ENCODE measurements at places on chromosomes 1 and 21. TPM values are rescaled to one million over a fixed set of nuclear protein-coding genes. Genes with fewer than 3 reads are reported as not detected.

OLIG2 gene
- polyA plus RNA-seq = not detected

RCC2 gene
- 78.4 TPM for polyA plus RNA-seq

KCNAB2 gene
- 1.8 TPM for polyA plus RNA-seq

IVL gene
- 1.5 TPM for polyA plus RNA-seq

HES2 gene
- 33.7 TPM for polyA plus RNA-seq

DNA sequence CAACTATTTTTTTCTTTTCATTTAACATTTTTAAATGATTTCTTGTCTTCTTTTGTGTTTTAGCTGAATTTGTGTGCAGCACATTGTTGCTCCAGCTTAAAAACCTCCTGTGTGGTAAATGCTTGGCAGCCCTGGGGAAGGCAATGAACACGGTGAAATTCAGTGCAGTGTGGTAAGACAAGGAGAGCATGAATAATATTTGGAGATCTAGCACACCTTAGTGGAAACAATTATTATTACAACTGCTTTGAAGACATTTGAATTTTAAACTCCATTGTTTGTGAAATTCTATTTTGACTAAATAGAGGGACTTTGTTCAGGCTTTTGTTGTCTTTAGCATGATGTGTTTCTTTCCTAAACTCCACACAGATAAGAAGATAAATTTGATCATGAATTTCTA is 242.6 kb upstream of the CXADR start:
- DNase-seq = peak; percentile 4

- DNase-seq = no peak
Observed at GRCh38 chr1:203034422-203035110, 8.3 kb downstream of the PPFIA4 start.

DNA sequence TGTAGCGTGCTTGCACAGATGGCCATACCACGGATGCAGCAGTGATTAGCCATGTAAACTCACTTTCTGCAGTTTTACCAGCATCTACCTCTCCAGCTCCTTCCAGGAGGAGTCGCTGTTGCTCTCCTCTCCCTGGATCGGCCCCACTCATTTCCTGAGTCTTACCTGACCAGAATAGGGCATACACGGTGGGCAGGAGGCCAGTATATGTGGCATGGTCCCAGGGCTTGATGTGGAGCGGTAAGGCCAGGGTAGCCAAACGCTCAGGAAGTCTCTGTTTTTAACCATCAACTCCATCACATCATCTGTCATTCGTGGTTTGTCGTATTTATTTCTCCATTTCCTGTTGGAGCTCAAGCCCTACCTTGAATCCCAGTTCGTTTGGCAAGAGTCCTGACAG is 163.4 kb upstream of the USP24 start:
- no peak for DNase-seq

DNA sequence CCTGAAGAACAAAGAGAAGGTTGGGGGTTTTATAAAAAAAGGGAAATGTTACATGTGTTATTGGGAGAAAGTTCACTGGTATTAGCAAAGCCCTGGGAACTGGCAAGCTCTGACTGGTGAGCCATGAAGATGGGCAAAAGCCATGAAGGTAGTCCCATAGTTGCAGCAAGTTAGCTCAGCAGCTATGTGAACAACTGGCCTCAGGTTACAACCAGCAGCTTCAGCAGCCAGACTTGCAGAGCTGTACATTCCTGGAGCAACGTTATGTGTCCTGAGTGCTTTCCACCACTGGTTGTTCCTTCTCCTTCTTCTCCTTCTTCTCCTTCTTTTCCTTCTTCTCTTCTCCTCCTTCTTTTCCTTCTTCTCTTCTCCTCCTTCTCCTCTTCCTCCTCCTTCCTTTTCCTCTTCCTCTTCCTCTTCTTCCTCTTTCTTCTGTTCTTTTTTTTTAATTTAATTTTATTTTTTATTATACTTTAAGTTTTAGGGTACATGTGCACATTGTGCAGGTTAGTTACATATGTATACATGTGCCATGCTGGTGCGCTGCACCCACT is 56.1 kb upstream of the TLR5 start:
- peak; percentile 66 for DNase-seq

GRCh38 chr1:55943721-55944435 is 635.5 kb downstream of the PLPP3 start:
- DNase-seq = no peak

DNA sequence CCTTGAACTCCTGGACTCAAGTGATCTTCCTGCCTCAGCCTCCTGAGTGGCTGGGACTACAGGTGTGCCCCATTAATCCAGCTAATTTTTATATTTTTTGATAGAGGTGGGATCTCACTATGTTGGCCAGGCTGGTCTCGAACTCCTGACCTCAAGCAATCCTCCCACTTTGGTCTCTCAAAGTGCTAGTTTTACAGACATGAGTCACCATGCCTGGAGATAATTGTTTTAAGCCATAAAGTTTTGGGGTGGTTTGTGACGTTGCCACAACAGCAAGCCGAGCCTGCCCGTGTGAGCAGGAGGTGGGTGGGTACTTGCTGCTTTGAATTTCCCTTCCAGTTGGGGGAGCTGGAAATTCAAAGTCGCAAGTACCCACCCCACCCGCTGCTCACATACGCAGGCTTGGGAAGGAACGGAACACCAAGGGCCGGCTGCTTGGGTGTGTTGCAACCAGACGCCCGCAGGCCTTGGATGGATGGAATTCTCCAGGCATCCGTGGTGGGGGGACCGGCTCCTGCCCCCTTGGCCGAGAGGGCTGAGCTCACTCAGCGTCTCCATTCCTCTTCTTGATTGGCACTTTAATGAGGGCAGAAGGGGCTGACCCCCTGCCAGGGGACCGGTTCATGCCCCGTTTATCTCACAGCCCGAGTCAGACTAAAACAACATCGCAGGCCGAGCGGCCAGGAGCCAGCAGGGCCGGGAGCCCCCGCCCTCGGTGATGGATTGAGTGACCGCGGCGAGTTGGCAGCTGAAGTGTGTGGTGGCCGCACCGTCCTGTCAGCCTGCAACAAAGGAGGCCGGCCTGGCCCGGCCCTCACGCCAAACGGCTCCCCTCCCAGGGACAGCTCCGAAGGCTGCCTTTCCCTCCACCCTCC is 78.1 kb downstream of the DHRS3 start:
- DNase-seq = peak; percentile 20

DNA sequence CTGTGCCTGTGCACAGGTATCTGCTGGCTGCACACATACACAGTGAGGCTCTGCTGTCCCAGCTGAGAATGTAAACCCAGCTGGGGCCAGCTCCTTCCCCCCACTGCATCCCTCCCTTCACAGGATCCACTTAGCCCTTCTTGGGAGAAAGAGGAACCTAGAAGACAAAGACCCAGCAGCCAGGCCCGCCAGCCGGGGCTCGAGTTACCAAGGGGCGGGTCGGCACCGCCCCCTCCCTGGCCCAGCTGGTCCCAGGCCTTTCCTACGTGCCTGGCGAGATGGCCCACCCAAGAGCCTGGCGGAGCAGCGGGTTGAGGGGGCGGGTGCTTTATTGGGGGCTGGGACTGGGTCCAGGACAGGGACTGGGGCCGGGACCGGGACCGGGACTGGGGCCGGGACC is 2.1 kb downstream of the SH3BGRL3 start:
- DNase-seq = no peak

- no peak for DNase-seq
Observed at GRCh38 chr1:101028466-101028865, 2.9 kb upstream of the DPH5 start.

DNA sequence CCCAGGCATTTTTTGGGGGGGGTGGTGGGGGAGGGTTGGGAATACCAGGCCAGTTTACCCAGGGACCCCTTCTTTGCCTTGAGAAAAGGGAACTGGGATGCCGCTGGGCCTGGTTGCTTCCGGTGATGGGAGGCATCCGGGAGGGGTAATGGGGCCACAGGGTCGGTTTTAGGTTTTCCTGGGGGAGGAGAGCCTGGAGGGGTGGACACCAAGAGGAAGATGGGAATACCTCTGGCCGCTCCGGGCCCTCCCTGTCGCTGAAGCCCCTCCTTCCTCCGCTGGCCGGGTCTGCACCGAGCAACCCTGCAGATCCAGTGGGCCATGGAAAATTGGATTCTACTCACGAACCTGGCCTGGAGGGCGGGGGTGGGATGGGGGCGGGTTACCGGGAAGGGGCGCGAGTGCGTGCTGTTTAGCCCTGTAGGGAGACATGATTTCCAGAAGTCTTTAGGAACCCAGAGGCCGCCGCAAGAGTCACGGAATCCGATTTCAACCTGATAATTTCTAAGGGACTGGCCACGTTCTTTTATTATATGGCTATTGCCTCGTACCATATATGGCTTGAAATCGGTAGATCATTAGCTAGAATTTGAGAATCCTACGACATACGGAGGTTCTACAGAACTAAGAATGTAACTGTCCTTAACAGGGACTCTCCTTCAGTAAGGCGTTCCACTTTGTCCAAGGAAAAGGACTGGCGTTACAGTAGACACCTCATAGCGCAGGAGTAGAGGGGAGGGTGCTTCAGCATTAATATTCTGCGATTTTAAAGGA is 749 bp downstream of the AKIRIN1 start:
- DNase-seq = no peak

- DNase-seq = peak; percentile 15
Observed at GRCh38 chr1:195761104-195761503, 847.1 kb downstream of the KCNT2 start.

- no peak for DNase-seq
Observed at GRCh38 chr1:205650241-205650640, 18.4 kb upstream of the ELK4 start.

- DNase-seq = no peak
Observed at GRCh38 chr1:16138772-16139221, 17.1 kb downstream of the EPHA2 start.

DNA sequence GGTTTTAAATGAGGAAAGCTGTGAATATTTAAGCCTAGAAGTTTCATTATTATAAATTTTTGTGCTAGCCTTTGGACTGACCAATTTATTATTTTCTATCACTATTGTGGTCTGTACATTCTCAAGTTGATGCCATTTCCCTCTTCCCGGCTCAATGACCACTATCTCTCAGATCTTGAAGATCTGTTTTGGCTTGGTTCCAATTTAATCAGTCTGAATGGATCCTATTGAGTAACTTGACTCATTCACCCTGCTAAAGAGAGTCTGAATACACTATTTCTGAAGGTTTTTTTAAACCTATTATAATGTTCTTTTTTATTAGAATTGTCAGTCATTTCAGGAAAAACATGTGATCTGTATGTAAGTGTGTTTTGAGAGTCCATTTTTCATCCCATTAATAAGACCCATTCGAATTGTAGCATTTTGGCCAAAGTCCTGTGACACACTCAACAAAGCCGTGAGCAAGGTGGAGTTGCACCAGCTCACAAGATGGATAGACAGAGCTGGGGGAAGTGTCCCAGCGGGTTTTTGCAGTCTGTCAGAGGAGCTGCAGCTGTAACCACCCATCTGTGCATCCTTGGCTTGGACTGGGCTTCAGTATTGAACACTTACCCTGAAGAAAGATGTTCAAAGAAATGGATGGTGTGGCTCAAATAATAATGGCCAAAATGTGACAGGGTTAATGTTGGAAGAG is 145.6 kb downstream of the NFIA start:
- DNase-seq = no peak

DNA sequence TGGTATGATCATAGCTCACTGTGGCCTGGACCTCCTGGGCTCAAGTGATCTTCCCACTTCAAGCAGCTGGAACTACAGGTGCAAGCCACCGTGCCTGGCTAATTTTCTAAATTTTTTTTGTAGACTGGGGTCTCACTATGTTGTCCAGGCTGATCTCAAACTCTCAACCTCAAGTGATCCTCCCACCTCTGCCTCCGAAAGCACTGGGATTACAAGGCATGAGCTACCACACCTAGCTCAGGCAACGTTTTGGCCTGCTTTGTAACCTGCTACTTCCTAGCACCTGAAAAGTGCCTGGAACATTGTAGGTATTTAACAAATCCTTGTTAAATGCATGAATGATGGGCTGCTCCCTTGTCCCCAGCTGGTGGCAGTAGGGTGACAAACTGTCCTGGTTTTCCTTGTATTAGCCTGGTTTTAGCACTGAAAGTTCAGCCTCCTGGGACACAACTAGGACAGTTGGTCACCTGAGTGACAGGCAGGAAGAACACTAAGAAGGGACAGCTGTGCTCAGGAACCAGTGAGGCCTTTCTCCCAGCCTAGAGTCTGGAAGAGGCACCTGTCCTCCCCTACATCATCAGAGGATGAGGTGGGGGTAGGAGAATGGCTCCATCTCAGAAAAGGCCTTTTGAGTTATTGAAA is 88.5 kb upstream of the CD34 start:
- DNase-seq = no peak

DNA sequence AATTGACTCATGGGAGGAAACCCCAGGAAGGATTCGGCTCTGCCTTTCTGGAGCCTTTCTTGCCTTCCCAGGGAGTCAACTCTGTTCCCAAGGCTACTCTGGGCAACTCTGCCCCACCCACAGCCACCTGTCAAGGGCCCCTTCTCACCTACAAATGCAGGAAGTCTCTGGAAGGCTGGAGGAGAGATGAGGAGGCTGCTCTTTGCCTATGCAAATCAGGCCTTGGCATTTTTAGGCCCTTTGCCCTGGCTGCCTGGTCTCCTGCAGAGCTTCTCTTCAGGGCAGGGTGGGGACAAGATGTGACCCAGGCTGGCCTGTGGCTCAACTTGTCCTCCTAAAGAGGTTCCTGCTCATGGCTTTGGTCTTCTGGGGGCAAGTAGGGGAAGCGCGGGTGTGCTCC is 5.4 kb downstream of the SLC6A9 start:
- no peak for DNase-seq

DNA sequence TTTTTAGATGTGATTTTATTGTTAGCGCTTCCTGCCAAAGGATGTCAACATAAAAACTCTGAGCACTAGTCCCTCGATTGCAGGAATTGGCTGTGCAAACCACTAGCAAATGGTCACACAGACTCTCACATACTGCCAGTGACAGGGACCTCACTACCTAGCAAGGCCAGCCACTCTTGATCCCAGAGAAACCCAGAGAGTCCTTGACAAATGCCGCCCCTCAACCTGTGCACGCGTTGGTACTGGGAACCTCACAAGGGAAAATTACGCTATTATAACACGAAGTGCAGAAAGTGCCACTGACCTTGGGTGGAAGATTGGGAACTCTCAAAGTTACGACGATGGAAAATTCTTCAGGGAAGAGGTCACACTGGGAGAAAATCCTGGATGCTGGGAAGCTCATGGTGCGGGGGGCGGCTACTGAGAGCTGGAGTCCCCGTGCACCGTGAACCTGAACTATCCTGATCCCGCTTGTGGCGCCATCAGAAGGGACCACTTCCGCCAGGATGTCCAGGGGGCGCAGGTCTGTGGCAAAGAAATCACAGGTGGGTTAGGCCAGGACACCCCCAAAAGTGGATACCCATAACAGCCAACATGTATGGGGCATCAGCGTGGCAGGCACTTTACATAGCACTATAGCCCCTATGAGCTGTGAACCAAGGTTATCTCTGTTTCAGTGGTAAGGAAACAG is 5.9 kb upstream of the KRTAP10-4 start:
- no peak for DNase-seq

- peak; percentile 50 for DNase-seq
Observed at GRCh38 chr1:24022581-24023361, 42.6 kb upstream of the SRSF10 start.

- no peak for DNase-seq
Observed at GRCh38 chr1:59360729-59361128, 63.8 kb downstream of the FGGY start.

DNA sequence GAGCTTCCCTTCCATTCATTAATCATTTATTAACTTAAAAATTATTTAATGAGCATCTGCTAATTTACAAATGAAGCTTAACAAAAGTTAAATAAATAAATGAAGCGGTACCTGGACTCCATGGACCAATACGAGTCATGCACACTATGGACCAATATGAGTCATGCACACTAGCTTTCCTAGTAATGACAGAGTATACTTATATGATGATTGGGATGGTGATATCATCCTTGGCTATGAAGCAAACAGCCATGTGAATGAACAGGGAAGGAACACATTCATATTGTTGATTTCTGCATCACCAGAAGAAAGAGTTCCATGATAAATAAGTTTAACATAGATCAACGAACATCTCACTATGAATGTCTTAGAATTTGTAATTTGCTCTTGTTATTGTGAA is 109.9 kb downstream of the SPAG17 start:
- DNase-seq = peak; percentile 34

Data from foreskin keratinocyte (primary cell).